Motor neuron (in vitro differentiated cells): ENCODE measurements at places on chromosomes 3 and 15.

DNA sequence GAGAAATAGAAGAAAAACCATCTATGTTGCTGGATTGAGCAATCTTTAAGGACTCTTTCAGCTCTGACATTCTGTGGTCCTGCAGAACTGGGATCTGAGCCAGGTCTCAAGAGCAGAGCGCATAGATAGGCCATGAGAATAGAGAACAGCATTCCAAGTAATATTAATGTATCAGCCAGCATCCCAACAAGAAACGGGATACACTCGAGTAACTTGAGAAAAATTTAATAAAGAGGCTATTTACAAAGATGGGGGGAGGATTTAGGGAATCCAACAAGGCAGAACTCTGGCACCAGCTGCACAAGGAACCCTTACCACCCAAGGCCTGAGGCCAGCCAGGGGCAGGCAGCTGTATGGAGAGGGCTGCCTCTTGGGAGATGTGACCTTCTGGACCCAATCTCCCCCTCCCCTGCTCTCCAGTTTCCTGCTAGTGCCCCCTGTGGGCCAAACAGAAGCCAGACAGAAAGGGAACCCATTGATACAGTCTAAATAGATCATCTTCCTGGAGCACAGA, 8.2 kb downstream of the TMOD2 start:
- ATAC-seq, result no peak

GRCh38 chr3:22475665-22476240, 724.7 kb upstream of the ZNF385D start:
- no peak for ATAC-seq

DNA sequence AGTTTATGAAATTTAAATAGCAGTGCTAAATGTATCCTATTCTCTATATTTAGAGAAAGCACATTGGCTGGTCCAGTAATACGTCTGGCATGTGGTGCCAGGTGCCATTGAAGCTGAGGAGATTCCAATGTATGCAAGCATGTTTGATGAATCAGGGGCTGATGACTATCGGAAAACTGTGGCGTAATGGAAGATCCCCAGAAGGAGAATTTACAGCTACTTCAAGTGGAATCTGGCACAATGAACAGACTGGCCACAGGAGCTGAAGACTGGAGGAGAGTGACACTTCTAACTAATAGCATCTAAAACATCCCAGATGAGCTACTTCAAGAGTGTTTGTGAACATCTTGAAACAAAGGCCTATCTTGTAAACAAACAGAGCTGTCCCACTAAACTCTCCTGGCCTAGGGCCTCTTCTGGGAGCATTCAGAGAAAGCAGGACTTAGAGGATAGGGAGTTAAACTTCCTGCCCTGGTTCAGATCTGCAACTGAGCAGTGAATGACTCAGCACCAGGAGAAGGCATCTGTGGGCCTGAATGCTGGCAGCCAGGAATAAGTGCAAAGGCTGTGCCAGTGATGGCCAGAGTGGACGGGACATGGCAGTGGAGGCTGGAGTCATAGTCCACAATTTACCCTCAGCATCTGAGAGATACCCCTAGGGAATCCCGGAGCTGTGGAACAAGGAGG, 15.2 kb upstream of the ACTC1 start:
- ATAC-seq, result no peak

- ATAC-seq, result peak; percentile 70
Measured at GRCh38 chr3:142273501-142273900, 48.1 kb upstream of the GK5 start.

DNA sequence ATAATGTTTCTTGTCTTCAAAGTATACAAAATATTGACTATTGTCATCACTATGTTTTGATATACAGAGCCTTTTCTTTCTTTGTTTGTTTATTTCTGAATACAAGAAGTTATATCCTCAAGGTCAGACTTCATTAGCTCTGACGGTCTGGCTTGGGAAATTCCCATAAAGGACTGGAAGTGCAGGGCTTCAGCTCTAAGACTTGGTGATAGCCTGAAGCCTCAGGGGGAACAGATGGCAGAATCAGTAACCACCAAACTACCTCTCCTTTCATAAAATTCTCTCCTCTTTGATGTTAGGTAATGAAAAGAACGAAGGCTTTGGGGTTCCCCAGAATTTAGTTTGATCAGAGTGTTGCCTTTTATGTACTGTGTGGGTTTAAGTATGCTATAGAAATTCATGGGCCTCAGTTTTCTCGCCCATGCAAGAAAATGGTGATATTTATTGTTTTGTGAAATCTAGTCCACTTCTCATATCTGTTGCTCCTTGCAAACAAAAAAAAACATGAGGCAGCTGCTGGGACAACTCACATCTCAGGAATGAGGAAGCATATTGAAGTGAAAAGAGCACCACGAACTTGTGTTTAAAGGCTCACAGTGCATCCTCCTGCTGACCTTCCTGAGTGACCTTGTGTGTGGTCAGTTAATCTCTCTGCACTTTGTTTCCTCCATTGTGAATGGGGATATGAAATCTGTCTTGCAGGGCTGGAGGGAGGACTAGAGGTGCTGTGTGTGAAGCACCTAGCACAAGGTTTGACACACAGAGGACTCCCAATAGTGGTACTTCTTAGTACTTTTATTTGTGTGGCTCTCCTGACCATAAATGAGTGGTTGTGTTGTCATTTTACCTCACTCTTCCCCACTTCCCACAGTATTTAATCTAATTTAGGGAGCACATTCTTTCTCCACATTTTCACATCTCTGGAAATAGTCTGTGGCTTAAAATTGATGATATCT, 569.8 kb upstream of the IL12A start:
- ATAC-seq, result no peak

DNA sequence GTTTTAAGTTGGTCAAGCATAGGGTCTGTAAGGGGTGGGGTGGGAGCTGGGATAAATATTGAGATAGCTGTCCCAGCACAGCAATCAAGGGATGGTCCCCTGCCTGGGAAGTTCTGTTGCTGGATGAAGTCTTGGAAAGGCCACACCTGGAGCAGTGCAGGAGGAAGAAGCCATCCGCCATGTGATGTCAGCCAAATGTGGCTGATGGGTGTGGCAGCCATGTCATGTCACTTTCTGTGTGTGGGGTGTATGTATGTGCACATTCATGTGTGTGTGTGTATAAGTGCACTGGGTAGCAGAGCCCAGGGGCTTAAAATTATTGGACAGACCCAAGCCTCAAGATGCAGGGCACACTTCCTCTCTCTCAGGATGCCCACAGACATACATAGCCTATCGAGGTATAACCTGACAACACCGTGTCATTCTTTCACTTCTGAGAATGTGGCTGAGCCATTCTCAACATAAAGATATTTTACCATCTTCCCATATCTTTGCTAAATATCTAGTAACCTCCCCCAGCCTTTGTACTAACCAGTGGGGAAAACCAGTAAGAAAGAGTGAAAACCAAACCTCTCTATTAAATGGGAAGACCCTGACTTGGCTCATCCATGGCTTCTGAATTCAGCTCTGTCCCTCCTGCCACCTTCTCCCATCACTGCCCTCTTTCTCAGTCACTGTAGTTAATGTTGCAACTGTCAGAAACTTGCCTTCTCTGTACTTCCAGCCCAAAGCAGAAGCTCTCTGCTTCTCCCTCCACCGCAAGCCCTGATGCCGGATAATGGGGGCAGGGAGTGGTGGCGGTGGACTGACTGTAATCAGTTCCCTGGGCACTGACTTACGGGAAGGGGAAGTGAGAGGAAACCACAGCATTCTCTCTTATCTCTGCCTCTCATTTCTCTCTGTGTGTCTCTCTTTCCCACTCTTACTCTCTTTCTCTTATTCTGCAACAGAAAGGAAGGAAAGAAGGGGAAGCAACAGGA, 11.2 kb downstream of the TNFSF10 start:
- ATAC-seq, result no peak

DNA sequence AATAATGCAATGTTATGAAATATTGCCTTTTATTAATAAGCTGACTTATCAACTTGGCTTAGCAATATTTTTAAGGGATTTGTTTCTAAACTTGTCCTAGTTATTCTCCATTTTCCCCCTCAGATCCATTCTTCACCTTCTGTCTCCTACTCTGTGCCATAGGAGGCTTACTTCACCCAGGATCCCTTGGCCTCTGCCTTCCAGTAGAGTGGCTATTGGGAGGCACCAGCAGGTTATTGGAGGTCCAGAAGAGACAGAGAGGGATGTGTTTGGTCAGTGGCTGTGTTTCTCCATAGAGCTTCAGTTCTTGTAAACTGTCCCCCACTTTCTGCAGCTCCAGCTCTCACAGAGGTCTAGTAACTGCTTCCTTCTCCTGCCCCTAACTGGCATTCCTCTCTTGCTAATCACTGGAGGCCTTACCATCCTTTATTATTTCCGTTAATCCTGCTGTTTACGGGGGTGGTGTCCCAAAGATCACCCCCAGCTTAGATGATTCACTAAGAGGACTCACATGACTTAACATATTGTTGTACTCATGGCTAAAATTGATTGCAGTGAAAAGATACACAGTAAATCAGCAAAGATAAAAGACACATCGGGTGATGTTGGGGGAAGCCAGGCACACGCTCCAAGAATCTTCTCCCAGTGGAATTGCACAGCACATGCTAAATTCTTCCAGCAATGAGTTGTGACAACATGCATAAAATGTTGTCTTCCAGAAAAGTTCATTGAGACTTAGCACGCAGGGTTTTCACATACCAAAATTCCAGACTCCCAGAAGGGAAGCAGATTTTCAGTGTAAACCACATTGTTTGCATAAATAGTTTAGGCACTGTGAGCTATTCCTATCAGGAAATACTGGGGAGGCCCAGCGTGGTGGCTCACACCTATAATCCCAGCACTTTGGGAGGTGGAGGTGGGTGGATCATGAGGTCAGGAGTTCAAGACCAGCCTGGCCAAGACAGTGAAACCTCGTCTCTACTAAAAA, 67.5 kb downstream of the RPL22L1 start:
- ATAC-seq, result peak; percentile 83

- no peak for ATAC-seq
Measured at GRCh38 chr3:153970047-153970446, 151.1 kb upstream of the ARHGEF26 start.

GRCh38 chr15:73826711-73827251, 46.6 kb upstream of the TBC1D21 start:
- ATAC-seq, result no peak

DNA sequence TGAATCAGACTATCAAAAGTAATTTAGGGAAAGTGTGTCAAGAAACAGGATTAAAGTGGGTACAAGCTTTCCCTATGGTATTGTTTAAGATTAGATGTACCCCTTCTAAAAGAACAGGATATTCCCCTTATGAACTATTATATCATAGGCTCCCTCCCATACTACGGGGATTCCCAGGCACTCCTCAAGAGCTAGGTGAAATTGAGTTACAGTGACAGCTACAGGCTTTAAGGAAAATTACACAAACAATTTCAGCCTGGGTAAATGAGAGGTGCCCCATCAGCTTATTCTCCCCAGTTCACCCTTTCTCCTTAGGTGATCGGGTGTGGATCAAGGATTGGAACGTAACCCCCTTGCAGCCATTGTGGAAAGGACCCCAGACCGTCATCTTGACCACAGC, 240.8 kb upstream of the CNTN6 start:
- no peak for ATAC-seq

GRCh38 chr15:39661776-39662175, 80.9 kb downstream of the THBS1 start:
- no peak for ATAC-seq

- no peak for ATAC-seq
Measured at GRCh38 chr3:156259896-156260295, 139.5 kb downstream of the KCNAB1 start.

DNA sequence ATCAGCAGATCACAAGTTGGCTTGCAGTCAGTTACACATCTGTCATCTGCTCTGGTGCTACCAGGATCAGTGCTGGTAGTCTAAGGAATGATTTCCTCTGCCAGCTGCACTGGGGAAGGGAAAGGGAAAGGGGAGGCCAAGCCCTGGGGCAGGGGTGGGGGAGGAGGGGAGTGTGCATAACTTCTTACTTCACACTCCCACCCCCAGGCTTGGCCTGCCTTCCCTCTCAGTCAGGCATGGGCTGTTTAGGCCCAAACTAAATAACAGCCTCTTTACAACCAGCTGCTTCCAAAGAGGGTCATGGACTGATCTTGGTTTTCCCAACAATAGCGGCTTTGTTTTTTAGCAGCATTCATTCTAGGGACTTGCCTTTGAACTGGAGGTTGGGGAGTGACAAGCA, 86.1 kb upstream of the PSMD6 start:
- peak; percentile 96 for ATAC-seq

DNA sequence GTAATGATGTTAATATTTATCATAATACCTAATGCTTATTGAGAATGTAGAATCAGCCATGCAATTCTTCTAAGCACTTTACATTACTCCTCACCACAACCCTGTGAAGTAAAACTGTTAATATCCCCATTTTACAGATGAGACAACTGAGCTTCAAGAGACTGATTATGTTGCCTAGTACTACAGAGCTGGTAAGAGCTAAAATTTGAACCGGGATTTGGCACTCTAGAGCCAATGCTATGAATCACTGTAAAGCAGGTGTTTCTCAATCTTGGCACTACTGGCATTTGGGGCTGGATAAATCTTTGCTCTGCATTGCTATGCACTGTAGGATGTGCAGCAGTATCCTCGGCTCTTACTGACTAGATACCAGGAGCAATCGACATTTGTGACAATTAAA, 367.7 kb downstream of the MAGI1 start:
- ATAC-seq, result no peak

DNA sequence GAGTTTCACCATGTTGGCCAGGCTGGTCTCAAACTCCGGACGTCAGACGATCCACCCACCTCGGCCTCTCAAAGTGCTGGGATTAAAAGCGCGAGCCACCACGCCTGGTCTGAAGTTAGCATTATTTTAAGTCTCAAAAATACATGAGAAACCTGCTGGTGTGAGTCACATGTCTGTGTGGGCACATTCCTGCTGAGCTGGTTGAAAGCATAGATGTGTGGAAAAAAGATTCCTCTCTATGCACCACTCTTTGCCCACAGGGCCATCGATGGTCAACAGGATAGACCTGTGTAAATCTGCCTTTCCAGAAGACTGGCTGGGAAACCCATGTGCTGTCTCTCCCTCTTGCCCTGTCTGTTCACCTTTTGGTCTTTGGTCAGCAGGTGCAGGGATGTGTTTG, 63.5 kb downstream of the CHRD start:
- ATAC-seq, result no peak

DNA sequence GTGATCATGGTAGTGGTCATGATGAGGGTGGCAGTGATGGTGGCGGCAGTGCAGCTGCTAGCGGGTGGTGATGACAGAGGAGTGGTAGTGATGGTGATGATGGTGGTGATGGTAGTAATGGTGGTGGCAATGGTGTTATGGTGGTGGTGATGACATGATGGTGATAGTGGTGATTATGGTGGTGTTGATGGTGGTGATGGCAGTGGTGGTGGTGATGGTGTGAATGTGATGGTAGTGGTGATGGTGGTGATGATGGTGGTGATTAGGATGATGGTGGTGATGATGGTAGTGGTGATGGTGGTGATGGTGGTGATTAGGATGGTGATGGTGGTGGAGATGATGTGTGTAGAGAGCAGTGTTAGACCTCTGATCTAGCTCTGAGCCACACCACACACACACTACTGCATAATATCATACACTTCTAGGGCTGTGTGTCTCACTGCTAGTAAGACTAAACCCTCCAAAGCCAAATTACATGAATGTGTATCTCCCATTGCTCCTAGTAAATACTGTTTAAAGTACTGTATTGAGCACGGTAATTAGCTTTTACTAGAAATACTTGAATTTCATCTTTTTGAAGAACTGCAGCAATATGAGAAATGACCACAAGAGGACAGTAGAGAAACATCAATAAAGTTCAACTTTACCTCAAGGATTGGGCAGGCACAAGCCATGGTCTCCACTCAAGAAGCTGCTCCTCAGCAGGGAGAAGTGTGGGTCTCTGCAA, 28.8 kb downstream of the TMED3 start:
- ATAC-seq, result peak; percentile 41
